Tibial nerve (tissue), 4 donors: ENCODE measurements at places on chromosomes 3 and 15.
A peak's percentile ranks its signal among the peaks of the same experiment; 100 is the strongest.

DNA sequence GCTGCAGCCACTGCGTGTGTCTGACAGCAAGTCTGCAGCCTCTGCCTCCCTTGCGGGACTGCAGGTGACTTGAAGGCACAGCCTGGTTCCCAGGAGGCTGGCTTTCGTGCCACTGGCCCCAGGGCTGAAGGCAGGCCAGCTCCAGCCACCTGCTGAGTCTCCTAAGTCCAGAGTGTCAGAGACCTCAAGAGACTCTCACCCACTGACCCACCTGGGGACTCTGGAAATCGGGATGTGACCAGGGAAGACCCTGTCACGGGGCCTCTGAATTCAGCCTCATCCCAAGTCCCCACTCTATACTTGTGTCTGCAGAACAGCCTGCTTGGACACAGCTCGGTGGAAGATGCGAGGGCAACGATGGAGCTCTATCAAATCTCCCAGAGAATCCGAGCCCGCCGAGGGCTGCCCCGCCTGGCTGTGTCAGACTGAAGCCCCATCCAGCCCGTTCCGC, 16.3 kb downstream of the ISG20 start:
- no peaks in the 10 kb centered on the region for H3K4me1 ChIP-seq
- no peaks in the 10 kb centered on the region for H3K27me3 ChIP-seq
- H3K4me3 ChIP-seq = no peak overlapping the region

- DNase-seq = no peak
- no peak overlapping the region for H3K4me3 ChIP-seq
- no peaks in the 10 kb centered on the region for H3K27me3 ChIP-seq
- H3K4me1 ChIP-seq = no peaks in the 10 kb centered on the region
These were observed 236.6 kb downstream of the SOX2 start for GRCh38 chr3:181948286-181948685.

DNA sequence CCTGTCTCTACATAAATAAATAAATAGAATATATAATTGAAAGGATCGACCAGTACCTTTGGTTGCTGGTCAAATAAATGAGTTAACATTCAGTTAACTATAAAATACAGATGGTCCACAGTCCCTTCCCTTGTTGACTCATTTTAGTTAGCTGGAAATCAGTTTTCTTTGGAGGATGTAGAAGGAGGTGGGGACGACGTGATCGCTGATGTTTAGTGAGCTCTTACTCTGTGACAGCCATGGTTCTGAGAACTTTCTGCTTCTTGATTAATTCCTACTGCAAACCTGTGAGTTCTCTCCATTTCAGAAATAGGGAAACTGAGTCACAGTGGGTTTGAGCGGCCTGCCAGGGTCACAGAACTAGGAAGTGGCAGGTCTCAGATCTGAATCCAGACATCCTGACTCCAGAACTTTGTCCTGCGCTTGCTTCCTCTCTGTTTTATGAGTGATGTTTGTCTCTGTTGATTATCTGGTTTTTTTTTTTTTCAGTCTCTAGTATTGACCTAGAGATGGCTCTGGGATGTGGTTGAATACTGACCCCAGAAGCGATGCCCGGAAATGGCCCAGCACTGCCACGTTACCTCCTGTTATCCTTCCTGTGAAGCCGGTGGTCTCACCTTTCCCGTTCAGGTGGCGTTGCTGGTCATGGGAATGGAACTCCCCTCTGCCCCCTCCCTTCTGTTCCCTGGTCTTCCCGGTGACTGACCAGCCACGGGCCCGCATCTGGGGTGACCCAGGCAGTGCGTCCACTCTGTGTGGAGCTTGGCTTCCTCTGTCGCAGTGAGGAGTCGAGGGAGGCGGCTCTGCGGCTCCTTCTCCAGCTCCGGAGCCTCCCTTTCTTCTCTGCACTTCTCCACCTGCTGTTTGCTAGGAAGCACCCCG, 18.2 kb downstream of the SYNM start:
- H3K36me3 ChIP-seq = peaks cover 21% of the 10 kb centered on the region
- peak overlapping the region; percentile 50 for H3K27ac ChIP-seq
- DNase-seq = no peak
- no peaks in the 10 kb centered on the region for H3K27me3 ChIP-seq

- no peak for DNase-seq
- H3K4me1 ChIP-seq = no peaks in the 10 kb centered on the region
- no peak overlapping the region for H3K4me3 ChIP-seq
- peaks cover 5% of the 10 kb centered on the region for H3K27me3 ChIP-seq
- H3K36me3 ChIP-seq = no peaks in the 10 kb centered on the region
These were observed 51.9 kb downstream of the SV2B start for GRCh38 chr15:91151781-91152563.

- H3K4me1 ChIP-seq = no peaks in the 10 kb centered on the region
- no peak overlapping the region for H3K4me3 ChIP-seq
- H3K36me3 ChIP-seq = no peaks in the 10 kb centered on the region
- DNase-seq = peak; percentile 24
- H3K27me3 ChIP-seq = no peaks in the 10 kb centered on the region
These were observed 23.5 kb upstream of the RAP2B start for GRCh38 chr3:153138276-153139210.

DNA sequence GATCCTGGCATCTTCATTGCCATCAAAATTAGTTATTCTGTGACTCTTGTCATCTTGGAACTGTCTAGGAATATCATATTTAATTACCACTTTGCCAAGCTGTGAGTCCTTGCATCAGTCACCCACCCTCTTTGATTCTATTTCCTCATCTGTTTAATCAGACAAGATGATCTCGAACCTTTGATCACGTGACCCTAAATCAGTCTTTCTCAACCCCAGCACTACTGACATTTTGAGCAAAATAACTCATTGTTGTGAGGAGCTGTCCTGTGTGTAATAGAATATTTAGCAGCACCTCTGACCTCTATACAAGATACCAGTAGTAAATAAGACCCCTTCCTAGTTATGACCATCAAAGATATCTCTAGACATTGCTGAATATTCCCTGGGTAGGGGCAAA, 343.4 kb upstream of the ARPP21 start:
- no peaks in the 10 kb centered on the region for H3K27me3 ChIP-seq
- no peak overlapping the region for H3K27ac ChIP-seq

- DNase-seq = peak; percentile 71
- no peaks in the 10 kb centered on the region for H3K27me3 ChIP-seq
- H3K4me1 ChIP-seq = peaks cover 5% of the 10 kb centered on the region
- H3K27ac ChIP-seq = no peak overlapping the region
- no peaks in the 10 kb centered on the region for H3K36me3 ChIP-seq
These were observed 61.6 kb downstream of the TPRG1 start for GRCh38 chr3:189233225-189233858.

DNA sequence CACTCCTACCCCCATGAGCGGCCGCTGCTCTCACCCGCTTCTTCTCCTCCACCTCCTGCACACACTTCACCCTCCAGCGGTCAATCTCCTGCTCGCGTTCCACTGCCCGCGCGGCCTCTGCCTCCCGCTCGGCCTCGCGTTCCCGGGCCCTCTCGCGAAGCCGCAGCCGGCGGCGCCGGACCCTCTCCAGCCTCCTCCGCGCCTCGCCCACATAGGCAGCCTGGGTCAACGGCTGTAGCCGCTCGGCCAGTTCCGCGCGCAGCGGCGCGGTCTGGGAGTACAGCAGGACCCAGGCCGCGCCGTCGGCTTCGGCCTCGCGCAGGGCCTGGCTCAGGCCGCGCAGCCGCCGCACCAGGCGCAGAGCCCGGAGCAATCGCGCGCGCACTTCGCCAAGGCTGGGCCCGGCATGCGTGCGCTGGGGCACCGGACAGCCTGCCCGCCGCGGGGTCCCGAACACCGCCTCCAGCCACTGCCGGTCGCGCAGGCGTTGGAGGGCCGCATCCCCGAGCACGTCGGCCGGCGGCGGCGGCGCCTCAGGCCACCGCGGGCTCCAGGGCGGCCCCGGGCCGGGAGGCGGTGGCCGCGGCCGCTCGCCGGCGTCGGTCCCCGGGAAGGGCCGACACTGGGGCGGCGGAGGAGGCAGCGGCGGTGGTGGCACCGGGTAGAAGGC, 595 bp downstream of the PDCD7 start:
- peak overlapping the region; percentile 89 for H3K27ac ChIP-seq
- no peak for DNase-seq
- no peaks in the 10 kb centered on the region for H3K4me1 ChIP-seq

DNA sequence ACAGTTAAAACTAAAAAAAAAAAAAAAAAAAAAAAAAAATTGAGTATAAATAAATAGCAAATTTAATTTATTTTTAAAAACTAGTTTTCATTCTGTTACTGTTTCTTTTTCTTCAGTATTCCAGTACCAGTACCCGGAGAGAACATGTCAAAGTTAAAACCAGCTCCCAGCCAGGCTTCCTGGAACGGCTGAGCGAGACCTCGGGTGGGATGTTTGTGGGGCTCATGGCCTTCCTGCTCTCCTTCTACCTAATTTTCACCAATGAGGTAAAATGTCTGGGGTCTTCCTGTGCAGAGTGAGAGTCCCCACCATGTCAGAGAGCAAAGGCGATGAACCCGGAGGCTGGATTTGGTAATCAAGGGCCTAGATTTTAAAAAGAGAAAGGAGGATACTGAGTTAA, 4.4 kb downstream of the TMEM43 start:
- peaks cover 20% of the 10 kb centered on the region for H3K4me1 ChIP-seq
- no peak overlapping the region for H3K27ac ChIP-seq
- no peak overlapping the region for H3K4me3 ChIP-seq
- H3K36me3 ChIP-seq = peaks cover 67% of the 10 kb centered on the region
- DNase-seq = no peak

GRCh38 chr3:47057212-47057671, 77.8 kb downstream of the NBEAL2 start:
- no peaks in the 10 kb centered on the region for H3K36me3 ChIP-seq
- H3K27me3 ChIP-seq = no peaks in the 10 kb centered on the region
- no peak overlapping the region for H3K4me3 ChIP-seq
- H3K27ac ChIP-seq = no peak overlapping the region

- H3K27ac ChIP-seq = no peak overlapping the region
- no peaks in the 10 kb centered on the region for H3K36me3 ChIP-seq
- no peaks in the 10 kb centered on the region for H3K27me3 ChIP-seq
These were observed 271.1 kb downstream of the DIPK2A start for GRCh38 chr3:144242747-144243146.

DNA sequence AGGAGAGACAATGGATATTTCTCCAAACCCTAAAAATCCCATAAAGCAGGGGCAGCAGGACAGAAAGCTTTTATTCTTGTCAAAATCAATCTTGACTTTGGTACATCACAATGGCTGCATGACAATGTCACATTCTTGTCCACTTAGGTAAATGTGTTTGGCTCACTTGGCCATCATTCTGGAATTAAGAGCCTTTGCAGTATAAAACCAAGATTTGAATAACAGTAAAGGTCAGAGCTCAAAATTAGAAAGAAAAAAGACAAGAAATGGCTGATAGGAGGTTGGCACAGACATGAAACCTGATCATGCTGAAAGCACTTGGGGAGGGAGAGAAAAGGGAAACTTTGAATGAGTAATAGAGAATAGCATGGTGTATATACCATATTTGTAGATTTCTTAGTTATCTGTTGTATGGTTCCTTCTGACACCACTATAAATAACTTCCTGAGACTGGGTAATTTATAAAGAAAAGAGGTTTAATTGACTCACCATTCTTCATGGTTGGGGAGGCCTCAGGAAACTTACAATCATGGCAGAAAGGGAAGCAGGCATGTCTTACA, 158.5 kb upstream of the SGO1 start:
- no peak overlapping the region for H3K4me3 ChIP-seq
- no peak overlapping the region for H3K27ac ChIP-seq
- no peaks in the 10 kb centered on the region for H3K4me1 ChIP-seq
- DNase-seq = no peak
- H3K36me3 ChIP-seq = no peaks in the 10 kb centered on the region
- no peaks in the 10 kb centered on the region for H3K27me3 ChIP-seq

- no peak overlapping the region for H3K27ac ChIP-seq
- no peak for DNase-seq
- H3K27me3 ChIP-seq = no peaks in the 10 kb centered on the region
- H3K4me1 ChIP-seq = no peaks in the 10 kb centered on the region
- no peaks in the 10 kb centered on the region for H3K36me3 ChIP-seq
These were observed 147.6 kb upstream of the HACD2 start for GRCh38 chr3:123732447-123732846.

- no peaks in the 10 kb centered on the region for H3K4me1 ChIP-seq
- H3K36me3 ChIP-seq = no peaks in the 10 kb centered on the region
- no peak overlapping the region for H3K4me3 ChIP-seq
- H3K27ac ChIP-seq = no peak overlapping the region
- no peaks in the 10 kb centered on the region for H3K27me3 ChIP-seq
- no peak for DNase-seq
These were observed 180.7 kb downstream of the SLCO3A1 start for GRCh38 chr15:92034227-92034626.

- no peaks in the 10 kb centered on the region for H3K36me3 ChIP-seq
- H3K4me1 ChIP-seq = no peaks in the 10 kb centered on the region
- no peak overlapping the region for H3K27ac ChIP-seq
- DNase-seq = no peak
These were observed 32.3 kb downstream of the CASR start for GRCh38 chr3:122215592-122216298.

GRCh38 chr15:100740138-100740537, 137.7 kb downstream of the ASB7 start:
- H3K36me3 ChIP-seq = no peaks in the 10 kb centered on the region
- H3K27me3 ChIP-seq = no peaks in the 10 kb centered on the region
- DNase-seq = no peak
- no peak overlapping the region for H3K27ac ChIP-seq

DNA sequence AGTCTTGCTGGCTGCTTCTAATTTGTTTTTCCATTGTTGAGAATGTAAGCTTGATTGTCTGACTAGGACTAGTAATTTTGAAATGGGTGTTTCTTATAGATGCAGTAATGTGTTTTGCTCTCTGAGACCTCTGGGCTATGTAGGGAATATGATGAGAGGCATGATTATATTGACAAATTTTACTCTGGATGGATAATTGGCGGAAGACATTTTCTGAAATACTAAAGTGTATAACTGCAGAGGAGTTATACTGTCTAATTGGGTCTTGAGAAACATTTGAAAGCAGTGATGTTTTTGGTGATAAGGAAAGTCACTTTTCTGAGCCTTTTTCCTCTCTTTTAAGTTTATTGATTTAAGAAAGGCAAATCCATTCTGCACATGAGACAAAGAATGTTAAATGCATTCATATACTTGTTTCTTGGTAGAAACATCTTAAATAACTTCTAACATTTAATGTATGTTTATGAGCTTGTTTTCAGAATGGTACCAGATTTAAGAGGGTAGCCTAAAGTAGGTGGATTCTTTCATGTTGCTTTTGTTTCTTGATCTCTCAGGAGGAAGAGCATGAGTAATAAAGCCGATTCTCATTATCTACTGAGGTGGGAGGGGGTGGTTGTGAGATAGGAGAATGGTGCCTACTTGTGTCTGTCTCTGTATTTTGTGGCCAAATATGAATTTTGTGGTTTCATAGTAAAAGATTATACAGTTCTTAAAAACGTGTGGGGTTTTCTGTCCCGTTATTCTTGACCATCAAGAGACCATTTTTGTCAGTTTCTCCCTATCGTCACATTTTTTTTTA, 2.0 kb downstream of the ATP2C1 start:
- DNase-seq = no peak
- no peaks in the 10 kb centered on the region for H3K27me3 ChIP-seq
- no peak overlapping the region for H3K4me3 ChIP-seq
- no peak overlapping the region for H3K27ac ChIP-seq
- no peaks in the 10 kb centered on the region for H3K36me3 ChIP-seq
- H3K4me1 ChIP-seq = peaks cover 38% of the 10 kb centered on the region

- peaks cover 4% of the 10 kb centered on the region for H3K36me3 ChIP-seq
- H3K27ac ChIP-seq = peak overlapping the region; percentile 98
- peaks cover 8% of the 10 kb centered on the region for H3K4me1 ChIP-seq
- H3K4me3 ChIP-seq = peak overlapping the region; percentile 96
- no peak for DNase-seq
- no peaks in the 10 kb centered on the region for H3K27me3 ChIP-seq
These were observed 1.2 kb downstream of the YEATS2 start for GRCh38 chr3:183698756-183699155.

- no peaks in the 10 kb centered on the region for H3K4me1 ChIP-seq
- H3K4me3 ChIP-seq = no peak overlapping the region
- no peak overlapping the region for H3K27ac ChIP-seq
- no peaks in the 10 kb centered on the region for H3K36me3 ChIP-seq
- no peak for DNase-seq
These were observed 15.5 kb upstream of the PLA2G4E start for GRCh38 chr15:42036112-42036905.
